ENCODE measurements at places on chromosomes 4 and X.

GRCh38 chrX:141405853-141406492 lies 163.7 kb upstream of the SPANXC start:
- no peak for DNase-seq

GRCh38 chr4:109739547-109739946 lies 9.7 kb upstream of the PLA2G12A start:
- DNase-seq = no peak

DNA sequence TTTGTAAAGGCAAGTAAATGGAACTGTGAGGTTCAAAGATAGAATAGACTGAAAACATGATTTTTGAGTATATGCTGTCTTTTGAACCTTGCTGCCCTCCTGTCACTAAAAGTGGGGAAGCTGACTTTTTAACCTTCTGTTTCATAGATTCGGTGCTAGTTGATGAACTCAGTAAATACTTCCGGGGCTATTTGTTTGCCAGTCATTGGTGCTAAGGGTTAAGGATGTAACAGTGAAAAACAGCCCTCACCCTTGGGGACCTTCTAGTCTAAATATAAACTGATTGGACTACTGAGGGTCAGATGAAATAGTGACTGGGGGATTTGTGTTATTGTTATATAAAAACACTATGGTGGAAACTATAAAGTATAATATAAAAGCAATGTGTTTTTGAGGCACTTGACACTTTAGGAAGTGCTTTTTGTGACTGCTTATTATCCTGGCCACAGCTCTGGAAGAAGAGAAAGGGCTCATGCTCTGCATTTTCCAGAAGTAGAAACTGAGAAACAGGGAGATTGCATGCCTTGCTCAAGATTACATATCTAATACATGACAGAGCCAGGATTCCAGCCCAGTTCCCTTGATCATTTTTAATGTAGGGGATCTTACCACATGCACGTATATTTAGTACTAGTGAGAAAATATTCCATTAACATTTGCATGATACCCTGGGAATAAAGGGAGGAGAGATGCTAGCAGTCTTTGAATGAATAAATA lies 3.9 kb downstream of the BST1 start:
- DNase-seq = no peak

DNA sequence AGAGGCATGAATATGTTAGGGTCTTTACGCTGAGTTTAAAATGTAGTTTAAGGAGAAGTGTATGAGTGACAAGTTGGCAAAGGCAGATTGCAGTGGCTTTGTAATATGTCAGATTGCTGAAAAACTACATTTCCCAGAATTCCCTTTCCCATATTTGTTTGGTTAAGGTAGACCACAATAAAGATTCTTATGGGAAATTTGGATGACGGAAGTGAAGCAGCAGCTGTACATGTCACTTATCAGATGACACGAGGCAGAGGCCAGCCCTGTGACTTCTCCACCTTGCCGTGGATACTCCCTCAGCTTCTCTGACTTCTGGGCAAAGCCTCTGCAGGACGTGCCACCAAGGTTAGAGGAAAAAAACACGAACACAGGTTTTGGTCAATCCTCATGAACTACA lies 229.7 kb upstream of the DKK2 start:
- no peak for DNase-seq

DNA sequence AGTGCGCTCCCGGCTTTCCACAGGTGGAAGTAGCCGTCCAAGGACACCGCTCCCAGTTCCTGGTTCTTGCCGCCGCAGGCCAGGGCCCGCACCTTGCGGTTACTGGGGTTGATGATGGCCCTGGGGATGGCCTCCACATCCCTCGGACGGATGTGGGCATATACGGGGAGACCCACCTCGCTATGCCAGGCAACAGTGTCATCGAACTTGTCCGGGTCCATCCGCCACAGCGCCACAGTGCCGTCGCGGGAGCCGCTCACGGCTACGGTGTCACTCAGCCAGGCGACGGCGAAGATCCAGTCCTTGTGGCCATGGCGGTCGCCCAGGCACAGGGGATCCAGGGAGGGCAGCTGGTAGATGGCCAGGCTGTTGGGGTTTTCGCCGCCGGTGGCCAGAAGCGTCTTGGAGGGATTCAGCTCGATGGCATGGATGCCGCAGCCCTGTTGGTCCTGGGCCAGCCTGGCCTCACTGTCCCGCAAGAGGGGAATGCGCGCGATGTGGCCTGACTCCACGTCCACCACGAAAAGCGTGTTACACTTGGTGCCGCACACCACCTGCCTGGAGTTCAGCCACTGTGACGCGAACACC lies 795 bp downstream of the DCAF12L1 start:
- DNase-seq = no peak

DNA sequence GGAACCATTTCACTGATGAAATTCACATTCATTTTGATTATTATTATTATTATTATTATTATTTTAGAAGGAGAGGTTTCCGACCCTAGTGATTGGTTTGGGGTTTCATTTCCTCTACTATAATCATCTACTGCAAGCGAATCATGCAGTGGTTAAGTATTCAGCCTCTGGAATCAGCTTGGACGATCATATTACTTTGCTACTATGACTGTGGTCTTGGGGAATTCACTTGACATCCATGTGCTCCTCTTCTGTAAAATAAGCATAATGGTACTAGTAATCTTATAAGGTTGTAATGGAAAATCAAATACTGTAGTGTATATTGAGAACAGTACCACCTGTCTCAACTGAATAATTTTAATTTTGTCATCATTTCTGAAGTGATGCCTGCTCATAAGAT lies 132.1 kb upstream of the SLC4A4 start:
- DNase-seq = no peak

- no peak for DNase-seq
Observed at GRCh38 chr4:187586892-187587291, 408.7 kb upstream of the ZFP42 start.

DNA sequence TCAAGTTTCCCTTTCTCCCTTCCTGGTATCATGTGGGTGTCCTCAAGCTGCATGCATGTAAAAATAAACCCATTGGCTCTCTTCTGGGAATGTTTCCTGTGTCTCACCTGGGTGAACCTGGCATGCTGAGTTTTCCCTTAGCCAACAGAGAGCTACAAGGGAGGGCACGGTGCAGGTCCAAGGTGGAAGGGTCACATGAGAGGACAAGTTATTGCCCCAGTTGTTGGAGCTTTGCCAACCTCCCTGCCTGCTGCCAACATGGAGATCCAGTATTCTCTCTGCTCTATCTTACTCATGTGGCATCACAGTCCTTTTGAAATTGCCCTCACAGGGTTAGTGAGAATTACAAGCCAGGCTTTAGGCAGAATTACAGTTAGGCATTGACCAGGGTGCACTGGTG lies 196.1 kb upstream of the GYPA start:
- no peak for DNase-seq

- no peak for DNase-seq
Observed at GRCh38 chr4:163548481-163549243, 54.2 kb downstream of the TMA16 start.

DNA sequence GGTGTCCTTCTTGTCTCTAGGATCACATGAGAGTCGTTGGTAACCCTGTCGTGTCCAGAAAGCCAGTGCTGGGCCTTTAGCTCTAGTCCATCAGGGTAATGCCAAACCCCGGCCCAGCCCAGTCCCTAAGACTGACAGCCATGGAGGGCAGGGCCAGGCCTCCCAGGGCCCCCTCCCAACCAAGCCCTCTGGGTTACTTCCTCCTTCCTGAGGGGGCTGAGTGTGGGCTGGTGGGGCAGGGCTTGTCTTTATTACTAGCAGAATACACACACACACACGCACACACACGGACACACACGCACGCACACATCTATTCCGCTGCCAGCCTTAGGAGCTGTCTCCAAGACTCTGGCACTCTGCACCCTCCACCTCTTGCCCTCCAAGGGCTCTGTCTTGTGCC lies 35.6 kb upstream of the CDKN2AIP start:
- no peak for DNase-seq

DNA sequence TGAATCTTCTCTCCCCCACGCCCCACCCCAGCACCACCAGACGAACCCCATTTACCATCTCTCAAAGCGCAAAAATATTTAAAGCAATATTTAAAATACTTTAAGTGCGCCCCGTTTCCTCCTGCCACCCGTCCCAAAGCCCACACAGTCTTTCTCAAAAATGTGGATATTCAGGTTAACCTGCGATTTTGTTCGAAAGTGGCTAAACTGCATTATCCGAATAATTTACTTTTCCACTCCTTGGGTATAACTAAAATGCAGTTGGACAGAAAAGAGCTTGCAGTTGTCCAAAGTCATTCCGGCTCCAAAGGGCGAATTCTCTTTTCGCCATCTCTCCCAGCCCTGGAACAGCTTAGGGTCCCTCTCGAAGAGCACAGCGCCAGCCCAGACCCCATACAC lies 662 bp downstream of the SMIM43 start:
- DNase-seq = no peak

- no peak for DNase-seq
Observed at GRCh38 chr4:57151481-57151880, 41.3 kb upstream of the IGFBP7 start.

- DNase-seq = no peak
Observed at GRCh38 chr4:2432991-2433530, 14.3 kb downstream of the CFAP99 start.

DNA sequence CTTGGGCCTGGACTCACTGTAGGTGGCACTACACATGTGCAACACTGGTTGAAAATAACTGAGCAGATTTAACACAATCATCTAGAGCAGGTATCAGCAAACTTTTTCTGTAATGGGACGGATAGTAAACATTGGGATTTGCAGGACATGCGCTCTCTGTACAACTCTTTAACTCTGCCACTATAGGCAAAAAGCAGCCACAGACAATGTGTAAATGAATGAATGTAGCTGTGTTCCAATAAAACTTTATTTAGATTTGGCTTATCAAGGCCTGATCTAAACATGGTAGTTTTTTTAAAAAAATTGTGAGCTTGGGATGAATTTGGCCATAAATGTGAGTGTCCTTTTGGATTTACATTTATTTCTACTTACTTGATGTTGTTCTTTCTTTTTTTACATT lies 407.3 kb downstream of the FAT4 start:
- no peak for DNase-seq

DNA sequence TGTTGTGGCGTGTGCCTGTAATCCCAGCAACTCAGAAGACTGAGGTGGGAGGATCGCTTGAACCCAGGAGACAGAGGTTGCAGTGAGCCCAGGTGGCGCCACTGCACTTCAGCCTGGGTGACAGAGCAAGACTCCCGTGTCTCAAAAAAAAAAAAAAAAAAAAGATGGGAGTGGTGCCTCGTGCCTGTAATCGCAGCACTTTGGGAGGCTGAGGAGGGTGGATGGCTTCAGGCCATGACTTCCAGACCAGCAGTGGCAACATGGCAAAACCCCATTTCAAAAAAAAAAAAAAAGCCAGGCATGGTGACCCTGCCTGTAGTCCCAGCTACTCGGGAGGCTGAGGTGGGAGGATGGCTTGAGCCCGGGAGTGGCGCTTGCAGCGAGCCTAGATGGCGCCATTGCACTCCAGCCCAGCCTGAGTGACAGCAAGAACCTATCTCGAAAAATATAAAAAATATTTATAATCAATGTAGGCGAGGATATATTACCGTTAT lies 27.0 kb downstream of the EIF2S3 start:
- DNase-seq = no peak

DNA sequence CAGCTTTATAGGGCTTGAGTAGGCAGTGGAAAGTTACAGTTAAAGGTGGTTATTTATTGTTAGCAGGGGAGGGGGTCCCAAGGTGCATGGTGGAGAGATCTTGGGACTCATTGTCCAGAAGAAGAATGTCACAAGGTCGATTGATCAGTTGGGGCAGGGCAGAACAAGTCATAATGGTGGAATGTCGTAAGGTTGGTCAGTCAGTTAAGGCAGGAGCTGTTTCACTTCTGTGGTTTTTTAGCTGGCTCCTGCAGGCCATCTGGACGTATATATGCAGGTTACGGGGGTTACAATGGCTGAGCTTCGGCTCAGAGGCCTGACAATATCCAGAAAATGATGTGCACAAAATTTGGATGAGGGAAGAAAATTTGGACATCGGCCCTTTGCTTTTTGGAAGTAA lies 7.1 kb downstream of the OFD1 start:
- no peak for DNase-seq

- DNase-seq = no peak
Observed at GRCh38 chr4:176565049-176565448, 227.7 kb downstream of the VEGFC start.

DNA sequence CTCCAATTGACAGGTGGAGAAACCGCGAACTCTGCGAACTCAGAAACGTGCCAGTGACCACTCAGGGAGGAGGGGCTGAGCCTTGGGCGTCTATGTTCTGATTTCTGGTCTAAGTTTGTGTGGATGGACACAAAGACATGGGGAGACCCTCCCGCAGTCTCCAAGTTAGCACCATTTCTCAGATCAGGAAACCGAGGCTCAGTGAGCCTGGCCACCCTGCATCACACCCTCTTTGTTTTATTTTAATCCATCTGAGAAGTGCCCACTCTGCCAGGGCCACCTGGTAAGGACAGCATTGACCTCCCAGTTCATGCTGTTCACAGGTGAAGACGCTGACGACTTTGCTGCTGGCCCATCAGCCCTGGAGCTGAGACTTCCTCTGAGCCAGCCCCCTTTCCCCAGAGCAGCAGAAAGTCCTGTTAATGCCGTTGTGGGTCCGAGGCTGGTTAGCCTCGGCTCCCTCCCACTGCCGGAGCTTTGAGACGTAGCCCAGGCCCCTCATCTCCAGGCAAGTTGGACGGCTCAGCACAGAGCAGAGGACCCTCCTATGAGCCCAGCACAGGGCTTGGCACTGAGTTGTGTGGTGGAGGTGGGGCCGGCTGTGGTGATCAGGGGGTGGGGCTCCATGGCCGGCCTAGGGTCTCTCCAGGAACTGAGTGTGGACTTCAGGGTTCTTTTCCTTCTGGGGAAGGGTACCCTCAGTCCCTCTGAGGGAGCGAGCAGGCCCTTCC lies 43.7 kb downstream of the PSAPL1 start:
- no peak for DNase-seq

DNA sequence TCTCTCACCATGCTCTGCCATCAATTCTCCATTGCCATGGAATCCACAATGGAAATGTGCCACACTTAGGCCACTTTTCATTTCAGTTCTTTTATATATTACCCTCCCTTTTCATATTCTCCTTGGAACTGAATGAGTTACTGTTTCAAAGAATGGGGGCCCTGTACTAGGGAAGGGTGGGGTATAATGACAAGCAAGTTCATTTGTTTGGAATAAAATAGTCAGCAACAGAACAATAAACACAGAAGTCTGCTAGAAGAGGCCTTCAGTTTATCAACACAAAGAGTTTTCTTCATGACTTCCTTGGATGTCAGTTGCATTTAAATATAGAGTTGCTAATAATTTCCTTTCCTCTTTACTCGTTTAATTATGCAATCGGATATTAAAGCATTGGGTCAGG lies 478.3 kb upstream of the FTHL17 start:
- no peak for DNase-seq

- no peak for DNase-seq
Observed at GRCh38 chr4:81512001-81512756, 40.5 kb upstream of the RASGEF1B start.

- DNase-seq = no peak
Observed at GRCh38 chr4:3486541-3487540, 23.7 kb downstream of the DOK7 start.

GRCh38 chr4:147194604-147195003 lies 248.9 kb upstream of the TTC29 start:
- no peak for DNase-seq

GRCh38 chr4:67332627-67333026 lies 212.7 kb downstream of the CENPC start:
- DNase-seq = no peak
